Iris pigment epithelial cell (primary cell): ENCODE measurements at places on chromosomes 16 and 17.

GRCh38 chr17:15381707-15382106 lies 40.3 kb upstream of the TEKT3 start:
- DNase-seq, result peak; percentile 57

DNA sequence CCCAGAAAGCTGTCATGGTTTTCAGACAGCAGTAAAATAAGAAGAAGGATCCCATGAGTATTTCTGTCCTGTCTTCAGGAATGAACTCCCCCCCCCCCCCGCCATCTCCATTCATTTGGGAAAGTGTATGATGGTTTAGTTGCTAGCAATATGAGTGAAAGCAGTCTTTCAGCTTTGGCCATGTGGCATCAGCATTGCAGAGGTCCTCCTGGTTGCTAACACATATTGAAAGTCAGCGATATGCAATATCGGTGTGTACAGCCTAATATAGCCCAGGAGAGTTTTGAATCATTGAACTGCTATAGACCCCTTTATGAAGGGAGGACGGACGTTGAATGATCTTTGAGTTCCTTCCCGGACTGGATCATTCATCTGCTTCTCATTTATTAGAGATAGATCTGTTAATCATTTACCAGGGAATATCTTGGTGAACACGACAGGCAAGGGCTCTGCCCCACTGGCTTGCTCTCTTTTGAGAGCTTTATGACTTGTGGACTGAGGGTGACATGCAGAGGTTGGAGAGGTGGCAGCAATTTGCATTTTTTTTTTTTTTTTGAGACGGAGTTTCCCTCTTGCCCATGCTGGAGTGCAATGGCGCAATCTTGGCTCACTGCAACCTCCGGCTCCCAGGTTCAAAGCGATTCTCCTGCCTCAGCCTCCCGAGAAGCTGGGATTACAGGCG lies 25.2 kb downstream of the DEF8 start:
- DNase-seq, result no peak

GRCh38 chr16:27202923-27203506 lies 311 bp upstream of the KDM8 start:
- DNase-seq, result peak; percentile 94

DNA sequence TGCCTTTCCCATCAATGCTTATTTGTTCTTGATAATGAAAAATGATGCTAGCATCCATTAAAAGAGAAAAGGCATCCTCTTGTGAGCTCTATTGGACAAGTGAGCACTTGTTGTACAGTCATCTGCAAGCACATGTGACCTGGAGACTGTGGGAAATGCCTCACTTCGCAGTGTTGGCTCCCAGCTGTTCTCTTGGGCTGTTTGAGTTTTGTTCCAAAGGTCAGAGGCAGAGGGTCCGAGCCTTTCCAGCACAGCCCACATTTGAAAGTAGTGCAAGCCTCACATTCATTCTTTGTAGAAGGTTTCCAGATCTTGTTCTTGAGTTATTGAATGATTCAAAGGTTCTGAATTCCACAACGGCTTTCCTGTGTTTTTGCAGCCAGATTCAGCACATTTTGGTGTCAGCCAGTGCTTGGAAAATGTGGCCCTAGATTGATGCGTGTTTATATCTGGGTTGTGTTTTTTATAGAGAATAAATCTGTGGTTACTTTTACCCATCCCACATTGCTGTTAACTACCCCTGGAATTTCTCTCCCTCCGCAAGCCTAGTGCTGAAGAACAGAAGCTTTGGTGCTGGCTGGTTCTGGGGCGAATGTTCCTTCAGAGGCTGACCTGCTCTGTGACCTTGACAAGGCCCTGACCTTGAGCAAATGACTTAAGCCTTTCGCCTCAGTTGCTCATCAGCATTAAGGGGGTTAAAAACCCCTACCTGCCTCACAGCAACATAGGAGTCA lies 49.8 kb downstream of the CDH1 start:
- DNase-seq, result peak; percentile 78

DNA sequence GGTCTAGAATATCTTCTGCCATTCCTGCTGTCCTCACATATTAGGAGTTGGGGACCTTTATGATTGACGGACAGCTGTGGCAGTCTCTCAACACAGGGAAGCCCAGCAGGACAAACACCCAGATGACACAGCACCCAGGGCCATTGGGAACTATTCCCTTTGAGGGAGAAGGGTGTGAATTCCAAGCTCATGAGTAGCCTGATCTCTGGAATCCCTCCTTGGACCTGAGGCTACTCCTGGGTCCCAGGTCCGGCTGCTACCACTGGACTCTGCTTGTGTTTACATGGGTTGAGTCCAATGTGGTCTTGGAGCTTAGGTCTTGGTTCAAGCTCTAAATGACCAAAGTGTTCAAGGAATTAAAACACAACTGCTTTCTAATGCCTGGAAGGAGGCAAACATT lies 78.9 kb downstream of the SLC6A2 start:
- DNase-seq, result no peak

- DNase-seq, result no peak
These were observed 142.8 kb downstream of the MAP2K6 start for GRCh38 chr17:69557339-69557738.

- no peak for DNase-seq
These were observed 107.8 kb upstream of the WSCD1 start for GRCh38 chr17:5962371-5962770.

GRCh38 chr17:40171750-40172149 lies 5.5 kb upstream of the RAPGEFL1 start:
- DNase-seq, result peak; percentile 37

- no peak for DNase-seq
These were observed 31.8 kb downstream of the CEP95 start for GRCh38 chr17:64538508-64539130.

DNA sequence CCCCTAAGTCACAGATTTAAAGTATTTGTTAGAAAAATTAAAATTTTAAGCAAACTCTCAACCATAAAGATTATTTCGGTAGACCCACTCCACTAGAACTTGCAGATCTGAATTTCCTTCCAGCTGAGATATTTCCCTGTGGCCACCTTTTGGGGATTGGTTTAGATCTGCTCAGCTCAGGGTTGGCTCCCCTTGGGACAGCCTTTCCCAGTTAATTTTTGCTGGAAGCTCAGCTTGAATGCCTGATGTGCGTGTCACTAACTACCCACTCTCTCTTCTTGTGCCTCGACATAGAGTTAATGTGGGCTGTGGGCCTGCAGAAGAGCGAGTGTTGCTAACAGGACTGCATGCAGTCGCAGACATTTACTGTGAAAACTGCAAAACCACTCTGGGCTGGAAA lies 57.6 kb downstream of the YPEL2 start:
- DNase-seq, result no peak

GRCh38 chr17:5209396-5209795 lies 17.7 kb upstream of the ZNF594 start:
- peak; percentile 76 for DNase-seq

DNA sequence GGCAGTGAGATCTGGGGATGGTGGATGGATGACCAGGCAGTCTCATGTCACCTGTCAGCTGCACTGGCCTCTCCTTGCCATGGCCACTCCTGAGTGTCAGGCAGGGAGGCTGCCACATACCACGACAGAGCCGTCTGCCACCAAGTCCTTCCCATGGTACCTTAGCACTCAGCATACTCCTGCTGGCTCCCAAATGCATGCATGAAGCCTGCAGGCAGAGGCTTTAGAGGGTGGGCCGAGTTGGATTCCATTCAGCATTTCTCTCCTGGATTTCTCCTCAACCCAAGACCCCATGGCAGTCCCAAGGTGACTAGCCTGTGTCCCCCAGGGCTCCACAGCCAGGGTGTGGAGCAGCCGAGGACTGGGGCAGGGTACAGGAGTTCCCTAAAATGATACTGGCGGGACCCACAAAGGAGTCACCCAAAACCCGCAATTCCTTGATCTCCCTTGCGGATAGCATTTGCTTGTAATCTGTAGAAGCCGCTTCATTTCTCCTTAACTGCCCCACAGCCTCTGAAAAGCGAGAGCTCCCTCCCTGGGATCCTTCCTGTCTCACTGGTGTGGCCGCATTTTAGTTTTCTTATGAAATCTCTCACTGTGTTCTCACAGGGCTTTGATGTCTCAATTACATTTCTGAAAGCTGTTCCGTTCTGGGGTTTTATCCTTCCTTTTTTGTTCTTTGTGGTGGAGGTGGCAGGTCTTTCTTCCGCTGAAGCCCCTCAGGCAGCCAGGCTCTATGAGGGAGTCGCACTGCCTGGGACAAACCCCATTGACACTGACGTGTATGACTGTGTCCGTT lies 141.4 kb downstream of the SOCS1 start:
- no peak for DNase-seq

GRCh38 chr17:68238871-68239253 lies 9.0 kb upstream of the AMZ2 start:
- DNase-seq, result no peak

- peak; percentile 62 for DNase-seq
These were observed 37.7 kb downstream of the DUSP14 start for GRCh38 chr17:37527249-37527851.

DNA sequence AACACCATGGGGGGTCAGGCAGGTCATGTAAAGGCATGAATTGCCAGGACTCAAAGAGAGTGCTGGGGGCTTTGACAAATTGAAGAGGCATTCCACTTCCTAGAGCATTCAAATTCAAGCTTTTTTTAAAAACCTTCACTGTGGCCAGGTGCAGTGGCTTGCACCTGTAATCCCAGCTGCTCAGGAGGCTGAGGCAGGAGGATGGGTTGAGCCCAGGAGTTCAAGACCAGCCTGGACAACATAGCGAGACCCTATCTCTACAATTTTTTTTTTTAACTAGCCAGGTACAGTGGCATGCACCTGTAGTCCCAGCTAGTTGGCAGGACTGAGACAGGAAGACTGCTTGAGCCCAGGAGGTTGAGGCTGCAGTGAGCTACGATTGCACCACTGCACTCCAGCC lies 17.2 kb downstream of the ABCC12 start:
- no peak for DNase-seq

DNA sequence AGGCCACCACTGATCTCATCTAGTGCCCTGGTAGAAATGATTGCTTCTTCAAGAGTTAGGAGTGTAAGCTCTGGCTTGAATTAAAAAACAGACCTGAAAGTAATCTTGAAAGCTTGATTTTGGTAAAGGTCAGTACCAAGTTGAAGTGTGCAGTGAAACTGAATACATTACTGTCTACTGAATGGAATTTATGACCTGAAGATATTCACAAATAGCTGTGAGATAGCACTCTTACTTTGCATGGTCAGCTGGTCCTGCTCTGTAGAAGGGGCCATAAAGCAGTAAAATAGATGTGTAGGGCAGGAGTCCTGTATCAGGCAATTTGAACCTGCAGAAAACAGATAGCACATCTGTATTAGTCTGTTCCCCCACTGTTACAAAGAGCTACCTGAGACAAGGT lies 78.6 kb downstream of the MYH13 start:
- DNase-seq, result no peak

DNA sequence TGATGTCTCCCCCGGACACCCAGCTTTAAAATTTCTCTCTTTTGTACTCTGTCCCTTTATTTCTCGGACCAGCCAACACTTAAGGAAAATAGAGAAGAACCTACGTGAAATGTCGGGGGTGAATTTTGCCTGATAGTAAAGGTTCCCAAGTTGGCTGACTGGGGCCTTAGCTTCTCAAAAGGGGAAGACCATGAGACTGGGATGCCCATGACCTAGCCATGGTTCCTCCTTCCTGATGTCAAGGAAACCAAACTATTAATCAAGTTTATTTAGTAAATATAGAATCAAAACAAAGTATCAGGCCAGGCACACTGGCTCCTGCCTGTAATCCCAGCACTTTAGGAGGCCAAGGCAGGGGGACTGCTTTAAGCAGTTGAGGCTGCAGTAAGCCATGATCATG lies 2.4 kb upstream of the EIF1 start:
- DNase-seq, result no peak
